Endothelial cell of umbilical vein (primary cell): ENCODE measurements at places on chromosomes 2 and 18. TPM values are rescaled to one million over a fixed set of nuclear protein-coding genes. Genes with fewer than 3 reads are reported as not detected.

The MALL gene
- 26.3 and 31.5 TPM in 2 replicates for polyA plus RNA-seq

The GPR45 gene
- not detected in 2 replicates for polyA plus RNA-seq

The HTR2B gene
- polyA plus RNA-seq = 0.84 and 0.88 TPM in 2 replicates

The CKAP2L gene
- 2.3 and 3.4 TPM in 2 replicates for polyA plus RNA-seq

The SERPINB12 gene
- polyA plus RNA-seq = not detected in 2 replicates

The FBXO15 gene
- polyA plus RNA-seq = not detected in 2 replicates

The NT5DC4 gene
- not detected in 2 replicates for polyA plus RNA-seq

The BCL2L11 gene
- 12.9 and 21.7 TPM in 2 replicates for polyA plus RNA-seq

The COPS7B gene
- 59.2 and 60.2 TPM in 2 replicates for polyA plus RNA-seq

The HAAO gene
- polyA plus RNA-seq = 1.1 and 1.8 TPM in 2 replicates

The DSC2 gene
- polyA plus RNA-seq = under 0.01 TPM in 1 of 2 replicates, not detected in the other

The TNS1 gene
- 9.9 and 11.0 TPM in 2 replicates for polyA plus RNA-seq

The CMPK2 gene
- polyA plus RNA-seq = 0.15 and 0.49 TPM in 2 replicates

The ERFE gene
- 0.48 and 0.65 TPM in 2 replicates for polyA plus RNA-seq

The LONRF2 gene
- 0.03 TPM in 1 of 2 replicates, not detected in the other for polyA plus RNA-seq

The RGPD4 gene
- not detected in 2 replicates for polyA plus RNA-seq

The ITPRIPL1 gene
- polyA plus RNA-seq = 2.3 and 2.6 TPM in 2 replicates

The IL1RL1 gene
- 27.9 and 32.2 TPM in 2 replicates for polyA plus RNA-seq
